ENCODE measurements at places on chromosomes 16 and 17.

DNA sequence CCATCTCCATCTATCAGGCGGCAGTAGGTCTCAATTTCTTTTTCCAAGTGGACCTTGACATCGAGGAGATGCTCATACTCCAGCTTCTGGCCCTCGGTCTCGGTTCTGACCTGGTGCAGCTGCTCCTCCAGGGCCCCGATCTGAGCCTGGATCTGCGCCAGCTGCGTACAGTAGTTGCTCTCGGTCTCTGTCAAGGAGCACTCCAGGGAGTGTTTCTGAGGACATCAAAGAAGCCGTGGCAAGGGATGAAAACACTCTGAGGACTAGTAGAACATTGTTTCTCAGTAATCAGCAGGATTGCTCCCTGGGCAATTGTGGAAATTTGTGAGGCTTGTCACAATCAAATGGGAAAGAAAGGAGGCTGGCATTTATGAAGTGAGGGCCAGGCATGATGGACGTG lies 5.9 kb downstream of the KRT28 start:
- no peak for DNase-seq

DNA sequence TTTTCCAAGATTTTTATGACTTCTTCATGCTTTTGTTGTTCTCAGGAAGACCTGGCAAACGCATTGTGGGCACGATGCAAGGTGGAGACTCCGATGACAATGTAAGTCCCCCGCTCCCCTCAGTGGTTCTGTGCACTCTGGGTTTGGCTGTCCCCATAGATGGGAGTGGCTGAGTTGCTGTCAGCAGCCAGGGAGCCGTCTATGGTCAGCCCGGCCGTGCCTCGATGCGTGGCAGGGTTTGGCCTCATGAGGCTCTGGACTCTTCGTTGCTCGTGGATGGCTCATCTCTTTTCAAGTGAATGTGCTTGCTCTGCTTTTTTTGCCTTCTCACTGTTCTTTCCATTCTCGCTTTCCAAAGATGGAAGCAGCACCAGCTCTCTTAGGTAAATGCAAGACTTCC lies 31.9 kb downstream of the CLUAP1 start:
- no peak for DNase-seq

- no peak for DNase-seq
Measured at GRCh38 chr17:82095777-82096708, 2.0 kb downstream of the FASN start.

DNA sequence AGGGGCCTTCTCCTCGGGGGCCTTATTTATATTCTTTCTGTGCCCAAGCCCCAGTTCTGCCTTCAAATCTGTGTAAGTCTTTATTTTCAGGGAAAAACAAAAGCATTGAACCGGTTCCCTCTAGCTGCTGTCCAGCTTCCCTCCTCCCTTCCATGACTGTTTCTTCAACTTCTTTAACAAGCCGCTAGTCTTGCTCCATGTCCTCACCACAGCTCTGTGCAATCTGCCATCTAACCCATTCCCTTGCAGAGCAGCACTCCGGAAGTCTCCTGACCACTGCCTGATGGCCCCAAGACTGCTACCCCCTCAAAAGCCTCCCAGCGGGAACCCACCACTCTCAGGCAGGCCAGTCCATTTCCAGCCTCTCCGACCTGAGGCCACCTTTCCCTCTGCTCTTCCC lies 16.9 kb downstream of the EMC8 start:
- DNase-seq = no peak

DNA sequence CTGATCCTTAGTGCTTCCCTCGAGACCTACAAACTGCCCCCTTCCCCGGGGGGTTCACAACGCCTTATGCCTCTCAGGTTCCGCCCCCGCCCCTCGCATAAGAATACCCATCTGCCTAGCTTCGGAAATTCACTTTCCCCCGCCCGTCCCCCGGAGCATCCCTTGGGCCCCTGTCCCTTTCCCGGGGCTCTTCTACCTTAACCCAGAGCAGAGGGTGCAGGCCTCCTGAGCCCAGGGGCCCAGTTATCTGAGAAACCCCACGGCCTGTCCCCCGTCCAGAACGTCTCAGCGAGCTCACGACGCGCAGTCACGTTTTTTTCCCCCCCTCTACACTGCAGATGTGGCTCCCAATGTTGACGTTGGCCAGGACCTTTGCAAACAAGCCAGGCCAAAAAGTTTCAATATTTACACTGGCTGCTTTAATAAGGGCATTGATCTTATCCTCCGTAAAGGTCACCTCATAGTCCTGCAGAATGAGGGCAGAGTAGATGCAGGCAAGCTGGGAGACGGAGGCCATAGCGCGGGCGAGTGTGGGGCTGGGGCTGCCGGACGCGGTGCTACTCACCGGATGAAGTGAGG lies 1.4 kb upstream of the NBR1 start:
- DNase-seq = no peak

DNA sequence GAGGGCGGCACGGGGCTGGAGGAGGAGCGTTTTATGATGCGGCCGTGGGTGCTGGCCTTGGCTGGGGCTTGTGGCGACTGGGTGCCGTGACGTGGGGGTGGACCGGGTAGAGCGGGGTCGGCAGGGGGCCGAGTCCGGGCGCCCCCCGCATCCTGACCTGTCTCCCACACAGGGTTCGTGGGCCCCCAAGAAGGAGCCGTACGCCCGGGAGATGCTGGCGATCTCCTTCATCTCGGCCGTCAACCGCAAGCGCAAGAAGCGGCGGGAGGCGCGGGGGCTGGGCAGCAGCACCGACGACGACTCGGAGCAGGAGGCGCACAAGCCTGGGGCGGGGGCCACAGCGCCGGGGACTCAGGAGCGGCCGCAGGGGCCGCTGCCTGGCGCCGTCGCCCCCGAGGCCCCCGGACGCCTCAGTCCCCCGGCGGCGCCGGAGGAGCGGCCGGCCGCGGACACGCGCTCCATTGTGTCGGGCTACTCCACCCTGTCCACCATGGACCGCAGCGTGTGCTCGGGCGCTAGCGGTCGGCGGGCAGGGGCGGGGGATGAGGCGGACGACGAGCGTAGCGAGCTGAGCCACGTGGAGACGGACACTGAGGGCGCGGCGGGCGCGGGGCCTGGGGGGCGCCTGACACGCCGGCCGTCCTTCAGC lies 81.6 kb downstream of the ARHGAP23 start:
- DNase-seq = no peak

DNA sequence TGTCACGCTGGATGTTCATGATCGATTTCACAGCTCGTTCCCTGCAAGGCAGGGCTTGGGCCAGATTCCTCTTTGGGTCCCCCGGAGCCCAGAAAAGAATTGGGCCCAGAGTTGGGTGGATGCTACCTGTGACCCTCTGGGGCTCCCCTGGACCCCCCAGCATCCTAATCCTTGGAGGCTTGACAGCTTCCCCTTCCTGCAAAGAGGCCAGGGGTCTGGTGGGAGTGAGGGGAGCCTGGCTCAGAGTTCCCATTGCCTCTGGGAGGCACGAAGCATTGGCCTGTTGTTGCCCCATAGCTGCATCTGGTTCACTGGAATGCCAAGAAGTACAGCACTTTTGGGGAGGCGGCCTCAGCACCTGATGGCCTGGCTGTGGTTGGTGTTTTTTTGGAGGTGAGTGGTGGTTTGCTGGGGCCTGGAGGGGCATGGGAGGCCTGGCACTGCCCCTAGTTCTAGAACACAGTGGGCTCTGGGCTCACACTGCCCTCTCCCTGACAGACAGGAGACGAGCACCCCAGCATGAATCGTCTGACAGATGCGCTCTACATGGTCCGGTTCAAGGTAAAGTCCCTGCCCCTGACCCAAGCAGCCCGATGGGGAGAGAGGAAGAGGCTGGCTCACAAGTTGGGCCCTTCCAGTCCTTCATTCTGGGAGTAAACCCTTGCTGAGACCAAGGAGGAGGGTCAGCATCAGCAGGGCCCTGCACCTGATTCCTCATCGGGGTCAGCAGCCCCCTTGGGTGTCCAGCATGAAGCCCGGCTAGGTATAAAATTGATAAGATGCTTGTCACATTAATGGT lies 7.2 kb downstream of the CA7 start:
- DNase-seq = no peak

DNA sequence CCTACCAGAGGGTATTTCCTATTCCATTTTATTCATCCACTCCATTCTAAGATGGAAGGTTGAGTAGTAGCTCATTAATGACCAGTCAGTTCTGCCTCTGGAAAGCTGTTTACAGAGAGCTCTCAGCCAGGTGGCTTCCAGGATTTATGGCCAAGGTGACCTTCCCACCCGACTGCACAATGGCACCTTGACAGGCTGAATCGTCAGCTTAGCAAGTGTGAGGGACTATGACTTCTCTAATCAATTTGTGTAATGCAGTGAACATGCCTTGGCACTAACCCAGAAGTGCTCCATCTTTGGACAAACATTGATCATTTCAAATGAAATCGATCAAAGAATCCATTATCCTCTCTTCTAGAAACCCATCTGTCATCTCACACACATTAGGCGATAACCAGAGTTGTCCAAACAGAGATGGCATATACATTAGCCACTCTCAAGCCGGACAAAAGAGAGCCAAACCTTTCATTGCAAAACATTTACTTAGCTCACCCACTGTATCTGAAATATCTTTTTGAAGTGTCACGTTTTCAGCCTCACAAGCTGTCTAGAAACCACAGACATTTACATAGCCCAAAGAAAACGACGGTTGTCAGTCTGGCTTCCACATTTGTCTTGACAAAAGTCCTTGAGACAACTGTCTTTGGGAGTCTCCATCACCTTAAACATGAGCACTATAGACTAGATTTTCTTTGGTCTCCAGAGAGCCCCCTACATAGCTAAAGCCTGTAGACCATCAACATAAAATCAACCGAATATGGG lies 35.6 kb downstream of the CLEC3A start:
- DNase-seq = no peak

GRCh38 chr17:18106211-18106610 lies 2.3 kb upstream of the MYO15A start:
- DNase-seq = no peak

DNA sequence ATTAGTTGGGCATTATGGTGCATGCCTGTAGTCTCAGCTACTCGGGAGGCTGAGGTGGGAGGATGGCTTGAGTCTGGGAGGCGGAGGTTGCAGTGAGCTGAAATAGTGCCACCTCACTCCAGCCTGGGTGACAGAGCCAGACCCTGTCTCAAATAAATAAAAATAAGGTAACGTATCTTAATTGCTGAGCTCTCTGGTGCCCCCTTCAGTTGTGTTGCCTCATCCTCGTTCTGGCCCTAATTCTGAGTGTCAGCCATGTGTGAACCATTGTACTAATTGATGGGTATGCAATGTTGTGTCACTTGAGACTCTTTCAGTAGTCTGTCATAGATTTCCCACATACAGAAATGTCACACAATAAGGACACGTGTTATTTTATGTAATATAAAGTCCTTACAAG lies 363.1 kb upstream of the RBFOX1 start:
- no peak for DNase-seq

DNA sequence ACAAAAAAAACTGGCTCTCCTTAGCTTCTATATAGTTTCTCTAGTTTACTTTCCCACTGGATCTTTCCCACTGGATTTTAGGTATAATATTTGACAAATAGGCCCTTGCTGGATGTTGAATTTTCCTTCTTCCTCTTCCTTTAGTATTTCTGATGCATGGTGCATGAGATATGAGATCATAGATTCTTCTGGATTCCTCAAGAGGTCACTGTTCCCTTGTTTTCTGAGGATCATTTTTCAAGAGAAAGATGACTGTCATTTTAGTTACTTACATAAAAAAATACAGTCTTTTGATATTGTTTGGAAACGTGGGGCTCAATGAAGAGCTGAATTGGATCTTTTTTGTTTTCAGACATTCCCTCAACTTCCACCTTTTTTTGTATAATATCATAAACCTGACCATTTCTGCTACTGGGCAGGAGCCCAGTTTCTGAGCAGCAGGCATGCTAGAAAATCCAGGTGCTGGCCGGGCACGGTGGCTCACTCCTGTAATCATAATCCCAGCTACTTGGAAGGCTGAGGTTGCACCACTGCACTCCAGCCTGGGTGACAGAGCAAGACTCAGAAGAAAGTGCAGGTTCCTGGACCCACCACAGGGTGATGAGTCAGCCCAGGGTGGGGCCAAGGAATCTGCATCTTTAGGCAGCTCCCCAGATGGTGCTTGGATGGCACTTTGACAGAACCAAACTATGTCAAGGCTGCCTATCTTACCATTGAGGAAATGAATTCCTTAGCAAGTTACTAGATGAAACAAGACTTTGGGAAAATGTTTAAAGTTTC lies 70.3 kb downstream of the SDR42E1 start:
- no peak for DNase-seq

DNA sequence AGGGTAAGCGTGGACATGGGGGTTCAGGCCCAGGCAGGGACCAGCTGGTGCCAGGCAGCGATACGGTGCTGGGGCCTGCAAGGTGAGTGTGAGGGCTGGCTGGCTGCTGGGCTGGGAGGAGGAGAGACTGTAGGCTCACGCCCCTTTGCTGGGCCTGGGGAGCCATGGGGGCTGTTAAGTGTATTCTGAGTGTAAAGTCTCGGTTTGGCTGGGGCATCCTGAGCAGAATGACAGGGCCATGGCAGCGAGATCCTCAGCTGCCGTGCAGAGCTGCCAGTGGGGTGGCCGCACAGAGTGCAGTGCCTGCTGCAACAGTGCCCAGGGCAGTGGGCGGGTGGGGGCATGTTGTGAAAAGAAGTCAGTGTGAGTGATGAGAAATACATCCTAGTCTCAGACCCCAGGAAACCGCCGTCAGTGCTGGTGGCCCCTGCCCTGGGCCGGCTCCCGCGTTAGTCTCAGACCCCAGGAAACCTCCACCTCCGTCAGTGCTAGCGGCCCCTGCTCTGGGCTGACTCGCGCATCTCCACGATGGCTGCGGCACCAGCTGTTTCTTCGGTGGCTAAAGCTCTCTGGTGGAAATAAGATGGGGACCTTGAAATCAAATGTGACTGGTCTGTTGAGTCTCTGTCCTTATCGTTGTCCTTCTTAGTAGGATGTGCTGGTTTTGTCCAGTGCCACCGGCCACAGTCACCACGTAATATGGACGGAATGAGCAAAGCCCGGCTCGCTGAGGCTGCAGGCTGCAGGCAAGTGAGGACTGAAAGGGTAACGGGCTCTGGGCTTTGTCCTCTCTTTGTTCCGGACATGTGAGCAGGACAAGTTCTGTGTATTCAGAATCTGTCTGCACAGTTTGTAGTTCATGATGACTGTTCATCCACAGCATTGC lies 22.9 kb downstream of the ACSF3 start:
- no peak for DNase-seq

GRCh38 chr17:43845766-43846165 lies 1.2 kb upstream of the CD300LG start:
- DNase-seq = no peak

GRCh38 chr17:4167786-4168185 lies 24.8 kb downstream of the CYB5D2 start:
- no peak for DNase-seq

GRCh38 chr17:66951605-66951953 lies 12.9 kb upstream of the CACNG4 start:
- DNase-seq = no peak

- DNase-seq = no peak
Measured at GRCh38 chr16:49620158-49620868, 235.6 kb downstream of the ZNF423 start.

DNA sequence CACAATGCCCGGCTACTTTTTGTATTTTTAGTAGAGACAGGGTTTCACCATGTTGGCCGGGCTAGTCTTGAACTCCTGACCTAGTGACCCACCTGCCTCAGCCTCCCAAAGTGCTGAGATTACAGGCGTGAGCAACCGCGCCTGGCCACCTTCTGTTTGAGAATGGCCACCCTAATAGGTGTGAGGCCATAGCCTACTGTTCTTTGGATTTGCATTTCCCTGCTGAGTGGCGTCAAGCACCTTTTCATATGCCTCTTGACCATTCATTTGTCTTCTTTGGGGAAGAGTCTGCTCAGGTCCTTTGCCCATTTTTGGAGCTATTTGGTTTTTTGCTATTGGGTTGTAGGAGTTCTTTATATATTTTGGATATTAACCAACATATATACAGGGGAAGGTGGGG lies 276.7 kb downstream of the PARN start:
- no peak for DNase-seq

GRCh38 chr16:46555951-46556350 lies 65.2 kb downstream of the SHCBP1 start:
- DNase-seq = no peak

- no peak for DNase-seq
Measured at GRCh38 chr16:22857296-22858025, 43.5 kb downstream of the HS3ST2 start.

Data from stimulated activated CD4-positive, alpha-beta T cell treated with anti-CD3 and anti-CD28 coated beads, Interleukin-15, amount 100 ng/mL, for 1 hour (primary cell).